CD4-positive, alpha-beta T cell treated with Interleukin-15 for 4 hours (primary cell): ENCODE measurements at places on chromosomes 12 and 14.

DNA sequence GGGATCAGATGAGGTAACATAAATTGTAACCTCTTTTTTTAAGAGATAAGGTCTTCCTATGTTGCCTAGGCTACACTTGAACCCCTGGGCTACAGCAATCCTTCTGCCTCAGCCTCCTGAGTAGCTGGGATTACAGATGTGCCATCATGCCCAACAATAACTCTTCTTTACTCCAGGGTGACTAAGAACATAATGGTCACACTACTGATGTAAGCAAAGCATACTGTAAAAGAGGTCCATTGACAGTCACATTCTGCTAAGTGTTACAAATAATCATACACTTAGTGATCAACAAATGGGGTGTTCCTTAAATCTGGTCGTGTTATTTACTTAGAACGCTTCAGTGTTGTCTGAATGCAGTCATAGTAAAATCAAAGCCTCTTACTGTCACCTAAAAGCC lies 68.9 kb downstream of the EPS8 start:
- no peak for DNase-seq

GRCh38 chr12:117118838-117119591 lies 19.8 kb upstream of the TESC start:
- DNase-seq, result no peak

DNA sequence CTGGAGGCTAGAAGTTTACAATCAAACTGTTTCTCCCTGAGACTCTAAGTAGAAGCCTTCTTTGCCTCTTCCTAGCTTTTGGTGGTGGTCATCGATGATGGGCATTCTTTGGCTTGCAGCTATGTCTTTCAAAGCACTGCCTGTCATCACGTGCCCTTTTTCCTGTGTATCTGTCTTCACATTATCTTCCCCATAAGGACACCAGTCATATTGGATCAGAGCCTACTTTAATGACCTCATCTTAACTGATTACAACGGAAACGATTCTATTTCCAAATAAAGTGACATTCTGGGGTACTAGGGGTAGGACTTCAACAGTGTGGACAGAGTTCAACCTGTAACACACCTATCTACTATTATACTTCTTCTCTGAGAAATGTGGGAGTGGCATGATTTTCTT lies 31.1 kb upstream of the IFNG-AS1 start:
- no peak for DNase-seq

GRCh38 chr14:65366802-65367565 lies 45.5 kb upstream of the FUT8 start:
- no peak for DNase-seq

DNA sequence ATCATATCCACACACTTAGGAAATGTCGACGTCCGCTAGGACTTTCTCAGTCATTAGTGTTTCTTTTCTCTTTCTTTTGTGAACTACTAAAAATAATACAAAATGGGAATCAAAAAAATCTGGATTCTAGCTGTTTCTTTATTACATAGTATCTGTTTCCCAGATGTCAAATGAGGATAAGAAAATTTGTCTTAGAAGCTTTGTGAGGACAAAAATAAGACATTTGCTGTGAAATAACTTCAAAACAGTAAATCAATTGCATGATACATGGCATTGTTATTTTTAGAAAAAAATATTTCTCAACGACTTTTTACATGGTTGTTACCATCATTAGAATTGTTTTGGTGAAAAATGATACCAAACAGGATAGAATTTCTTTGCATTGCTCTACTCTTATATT lies 71.4 kb upstream of the IFNG-AS1 start:
- DNase-seq, result no peak

DNA sequence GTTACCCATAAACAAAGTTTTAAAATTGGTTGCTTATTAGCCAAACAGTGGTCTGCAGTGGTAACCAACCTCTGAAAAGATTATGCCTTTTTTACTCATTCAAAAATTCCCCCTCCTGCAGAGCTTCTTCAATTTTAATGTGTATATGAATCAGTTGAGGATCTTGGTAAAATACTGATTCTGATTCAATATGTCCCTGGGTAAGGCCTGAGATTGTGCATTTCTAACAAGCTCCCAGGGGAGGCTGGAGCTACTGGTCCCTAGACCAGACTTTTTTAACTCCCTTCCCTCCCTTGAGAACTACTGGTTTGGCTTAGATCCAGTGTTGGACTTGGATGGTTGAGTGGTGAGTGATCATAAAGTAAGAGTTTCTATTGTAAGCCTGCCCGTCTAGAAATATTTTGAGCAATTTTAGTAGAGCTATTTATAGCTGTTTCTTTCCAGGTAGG lies 90.2 kb downstream of the FUT8 start:
- DNase-seq, result no peak

- DNase-seq, result no peak
Measured at GRCh38 chr12:124379938-124380754, 85.3 kb downstream of the RFLNA start.

- DNase-seq, result no peak
Measured at GRCh38 chr12:47981496-47982260, 18.3 kb downstream of the TMEM106C start.

DNA sequence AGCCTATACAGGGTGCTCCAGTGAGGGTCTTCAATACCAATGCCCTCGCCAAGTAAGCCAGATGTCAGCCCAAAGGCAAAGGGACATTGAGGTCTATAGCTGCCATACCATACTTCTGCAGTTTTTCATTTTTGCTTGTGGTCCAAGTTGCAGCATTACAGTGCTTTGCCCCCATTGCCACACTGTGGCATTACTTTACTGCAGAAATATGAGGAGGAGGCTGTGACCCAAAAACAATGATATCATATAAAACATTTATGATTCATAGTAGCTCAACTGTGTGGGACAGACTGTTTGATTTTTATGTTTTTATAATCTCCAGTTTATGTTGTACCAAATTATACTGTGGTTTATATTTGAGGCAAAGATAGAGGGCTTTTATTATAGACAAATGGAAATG lies 64.1 kb downstream of the KIAA0586 start:
- DNase-seq, result no peak

GRCh38 chr14:102605029-102605428 lies 12.6 kb downstream of the RCOR1 start:
- DNase-seq, result no peak

- no peak for DNase-seq
Measured at GRCh38 chr12:50677858-50678257, 86.0 kb upstream of the ATF1 start.

GRCh38 chr14:39456702-39457250 lies 24.5 kb upstream of the FBXO33 start:
- DNase-seq, result no peak

GRCh38 chr12:101642115-101643067 lies 47.6 kb downstream of the MYBPC1 start:
- no peak for DNase-seq

GRCh38 chr14:41699486-41699885 lies 92.8 kb downstream of the LRFN5 start:
- DNase-seq, result no peak

DNA sequence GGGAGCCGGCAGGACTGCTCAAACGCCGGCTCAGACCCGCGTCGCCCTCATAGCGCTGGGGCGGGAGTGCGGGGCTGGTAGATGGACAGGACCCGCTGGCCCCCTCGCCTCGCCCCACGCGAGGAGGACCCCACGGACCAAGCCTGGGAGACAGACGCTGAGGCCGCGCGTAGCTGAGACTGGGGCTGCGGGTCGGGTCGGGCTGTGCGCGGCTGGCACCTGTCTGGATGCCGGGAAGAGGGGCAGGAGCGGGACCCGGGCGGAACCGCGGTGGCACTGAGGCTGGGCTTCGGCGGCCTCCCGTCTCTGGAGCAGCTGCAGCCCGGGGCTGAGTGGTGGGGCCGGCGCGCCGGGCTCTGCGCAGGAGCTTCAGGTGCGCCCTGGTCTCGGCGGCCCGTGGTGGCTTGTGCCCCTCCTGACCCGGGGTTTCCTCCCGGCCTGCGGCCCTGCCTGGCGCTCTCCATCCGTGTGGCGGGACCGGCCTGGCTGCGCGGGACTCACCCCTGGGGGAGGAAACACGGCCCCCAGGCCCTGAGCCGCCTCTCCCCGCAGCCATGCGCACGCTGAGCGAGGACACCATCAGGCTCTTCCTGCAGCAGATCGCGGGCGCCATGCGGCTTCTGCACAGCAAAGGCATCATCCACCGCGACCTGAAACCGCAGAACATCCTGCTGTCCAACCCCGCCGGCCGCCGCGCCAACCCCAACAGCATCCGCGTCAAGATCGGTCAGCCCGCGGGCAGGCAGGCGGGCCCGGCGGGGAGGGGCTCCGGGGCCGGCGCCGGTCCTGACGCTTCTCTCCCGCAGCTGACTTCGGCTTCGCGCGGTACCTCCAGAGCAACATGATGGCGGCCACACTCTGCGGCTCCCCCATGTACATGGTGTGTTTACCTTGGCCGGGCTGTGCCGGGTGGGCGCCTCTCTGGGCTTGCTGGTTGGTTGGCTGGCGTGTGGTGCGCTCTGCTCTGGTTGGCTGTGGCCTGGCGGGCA lies 14.0 kb downstream of the ULK1 start:
- DNase-seq, result no peak

GRCh38 chr12:49939707-49940106 lies 10.8 kb upstream of the AQP2 start:
- DNase-seq, result no peak

GRCh38 chr14:104731320-104732294 lies 7.6 kb downstream of the ADSS1 start:
- DNase-seq, result no peak

DNA sequence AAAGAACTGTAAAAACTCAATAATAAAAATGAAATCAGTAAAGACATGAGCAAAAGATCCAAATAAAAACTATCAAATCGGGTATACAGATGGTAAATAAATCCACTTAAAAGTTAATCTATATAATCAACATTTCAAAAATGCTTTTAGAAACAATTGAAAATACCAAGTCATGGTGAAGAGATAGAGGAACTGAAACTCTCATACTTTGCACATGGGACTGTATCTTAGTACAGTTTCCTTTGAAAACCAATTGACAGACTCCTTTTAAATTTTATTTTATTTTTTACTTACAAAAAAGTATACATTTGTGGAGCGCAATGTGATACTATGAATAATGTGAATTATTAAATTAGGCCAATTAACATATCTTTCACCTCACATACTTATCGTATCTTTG lies 98.6 kb upstream of the FAR2 start:
- no peak for DNase-seq

GRCh38 chr14:59543873-59544272 lies 32.7 kb downstream of the CCDC175 start:
- no peak for DNase-seq

- DNase-seq, result no peak
Measured at GRCh38 chr12:27060740-27061139, 21.6 kb downstream of the C12orf71 start.

- DNase-seq, result no peak
Measured at GRCh38 chr12:132766380-132767085, 4.9 kb upstream of the ANKLE2 start.
